ENCODE measurements at places on chromosomes 2 and 18. TPM values are rescaled to one million over a fixed set of nuclear protein-coding genes. Genes with fewer than 3 reads are reported as not detected.
A peak's percentile ranks its signal among the peaks of the same experiment; 100 is the strongest.

DNA sequence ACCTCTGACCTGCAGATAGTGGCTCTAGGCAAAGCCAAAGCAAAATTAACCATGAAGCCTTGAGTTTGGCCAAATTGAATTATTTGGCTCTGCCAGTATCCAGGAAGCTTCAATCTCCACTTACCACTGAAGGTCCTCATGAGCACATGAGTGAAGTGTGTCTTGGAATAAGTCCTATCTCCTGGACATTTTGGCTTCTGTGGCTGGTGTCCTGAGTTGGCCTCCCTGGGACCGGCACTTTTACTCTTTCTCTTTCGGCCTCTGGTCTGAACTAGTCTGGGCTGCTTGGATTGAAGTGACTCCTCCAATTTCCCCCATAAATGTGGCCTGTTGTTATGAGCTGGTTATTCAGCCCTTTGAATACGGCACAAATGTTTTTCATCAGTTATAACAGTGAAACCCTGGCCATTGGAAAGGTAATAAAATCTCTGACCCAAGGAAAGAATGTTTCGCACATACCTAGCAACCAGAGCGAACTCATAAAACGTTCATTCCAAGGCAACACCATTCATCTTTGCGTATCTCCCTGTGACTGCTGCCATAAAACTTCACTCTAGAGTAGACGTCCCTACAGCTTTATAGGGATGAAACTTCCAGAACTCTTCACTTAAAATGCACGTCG is 216.4 kb downstream of the LPIN1 start:
- DNase-seq, result no peak
- no peaks in the 10 kb centered on the region for H3K4me1 ChIP-seq

DNA sequence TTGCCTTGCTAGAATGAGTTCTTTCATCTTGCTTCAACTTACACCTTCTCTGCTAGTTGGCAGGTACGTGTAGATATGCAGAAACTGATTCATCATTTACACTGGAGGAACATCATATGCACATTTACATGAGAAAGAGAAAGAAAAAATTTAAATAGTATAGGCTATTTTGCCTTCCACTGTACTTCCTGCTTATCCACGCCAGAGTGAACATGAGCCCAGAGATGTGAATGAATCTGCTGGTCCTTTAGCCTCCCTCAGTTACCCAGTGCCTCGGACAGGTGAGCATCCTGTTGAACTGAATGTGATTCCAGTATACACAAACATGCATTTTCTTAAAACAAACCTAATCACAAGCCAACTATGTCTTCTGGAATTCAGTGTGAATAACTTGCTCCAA is 83.6 kb downstream of the SESTD1 start:
- H3K27ac ChIP-seq, result peak overlapping the region; percentile 9
- H3K36me3 ChIP-seq, result no peaks in the 10 kb centered on the region
- H3K4me1 ChIP-seq, result peaks cover 12% of the 10 kb centered on the region
- H3K4me3 ChIP-seq, result no peak overlapping the region
- H3K27me3 ChIP-seq, result no peaks in the 10 kb centered on the region

DNA sequence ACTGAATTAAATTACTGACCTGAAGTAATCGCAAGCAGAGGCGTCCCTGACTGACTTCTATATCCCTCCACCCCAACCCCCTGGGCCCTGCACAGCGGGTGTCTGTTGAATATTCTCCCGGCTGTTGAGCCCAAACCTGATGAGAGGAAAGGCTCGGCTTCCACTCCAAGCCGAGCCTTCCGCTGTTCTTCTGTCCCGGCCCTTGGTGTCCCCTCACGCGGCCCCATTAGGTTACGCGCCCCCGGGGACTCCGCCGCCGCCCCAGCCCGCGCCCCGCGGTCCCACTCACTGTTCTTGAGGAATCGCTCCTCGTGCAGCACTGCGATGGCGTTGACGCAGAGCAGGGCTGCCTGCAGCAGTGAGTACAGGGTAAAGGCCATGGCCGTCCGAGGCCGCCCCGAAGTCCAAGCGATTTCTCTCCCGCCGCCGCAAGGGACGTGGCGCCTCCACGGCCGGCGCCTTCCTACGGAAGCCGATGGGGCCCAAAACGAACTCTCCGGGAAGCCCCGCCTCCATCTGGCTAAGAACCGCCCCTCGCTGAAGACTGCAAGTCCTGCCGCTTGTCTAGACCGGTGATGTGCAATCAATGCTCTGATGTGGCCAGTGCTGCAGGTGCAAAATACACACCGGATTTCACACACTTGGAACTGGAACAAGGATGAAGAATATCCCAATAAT is at the start of gene IER3IP1:
IER3IP1 (minus strand) TSS at position 467 of the 678 bp plus-strand sequence; CDS start at position 380, 87 bp downstream.
- DNase-seq, result peak; percentile 94
- no peaks in the 10 kb centered on the region for H3K27me3 ChIP-seq
- peak within 1 kb of the TSS; percentile 82 for H3K4me3 ChIP-seq
- peak within 1 kb of the TSS; percentile 73 for H3K27ac ChIP-seq
- peaks cover 4% of the 10 kb centered on the region for H3K4me1 ChIP-seq
- H3K36me3 ChIP-seq, result peaks cover 2% of the 10 kb centered on the region

GRCh38 chr2:240455647-240456446 is 20.4 kb downstream of the GPC1 start:
- no peak overlapping the region for H3K4me3 ChIP-seq
- H3K4me1 ChIP-seq, result peaks cover 50% of the 10 kb centered on the region
- H3K36me3 ChIP-seq, result no peaks in the 10 kb centered on the region
- H3K27ac ChIP-seq, result no peak overlapping the region

- no peaks in the 10 kb centered on the region for H3K36me3 ChIP-seq
- no peaks in the 10 kb centered on the region for H3K27me3 ChIP-seq
- no peaks in the 10 kb centered on the region for H3K4me1 ChIP-seq
- DNase-seq, result no peak
- H3K4me3 ChIP-seq, result no peak overlapping the region
These were observed 38.2 kb upstream of the PNO1 start for GRCh38 chr2:68119504-68119903.

DNA sequence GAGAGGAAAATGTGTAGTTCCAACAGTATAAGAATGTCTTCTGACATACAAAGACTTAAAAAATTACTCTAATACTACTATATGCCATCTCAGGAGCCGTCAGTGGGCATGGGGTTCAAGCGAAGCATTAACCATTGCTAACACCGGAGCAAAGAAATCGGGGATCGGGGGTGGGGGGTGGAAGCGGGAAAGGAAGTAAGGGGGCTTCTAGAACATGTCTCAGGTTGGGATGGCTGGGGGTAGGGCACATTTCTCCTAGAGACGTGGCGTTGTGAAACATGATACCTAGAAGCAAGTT is 702 bp downstream of the LMAN1 start:
- peak overlapping the region; percentile 84 for H3K4me3 ChIP-seq
- DNase-seq, result no peak
- H3K27ac ChIP-seq, result peak overlapping the region; percentile 83

GRCh38 chr2:176556373-176556772 is 287.1 kb downstream of the MTX2 start:
- no peaks in the 10 kb centered on the region for H3K4me1 ChIP-seq
- peaks cover 7% of the 10 kb centered on the region for H3K27me3 ChIP-seq
- H3K4me3 ChIP-seq, result no peak overlapping the region
- H3K36me3 ChIP-seq, result no peaks in the 10 kb centered on the region
- H3K27ac ChIP-seq, result no peak overlapping the region

GRCh38 chr2:11377928-11378545 is 33.6 kb upstream of the ROCK2 start:
- H3K4me1 ChIP-seq, result peaks cover 6% of the 10 kb centered on the region
- no peaks in the 10 kb centered on the region for H3K36me3 ChIP-seq
- no peak for DNase-seq
- no peak overlapping the region for H3K27ac ChIP-seq
- H3K27me3 ChIP-seq, result no peaks in the 10 kb centered on the region
- H3K4me3 ChIP-seq, result no peak overlapping the region

DNA sequence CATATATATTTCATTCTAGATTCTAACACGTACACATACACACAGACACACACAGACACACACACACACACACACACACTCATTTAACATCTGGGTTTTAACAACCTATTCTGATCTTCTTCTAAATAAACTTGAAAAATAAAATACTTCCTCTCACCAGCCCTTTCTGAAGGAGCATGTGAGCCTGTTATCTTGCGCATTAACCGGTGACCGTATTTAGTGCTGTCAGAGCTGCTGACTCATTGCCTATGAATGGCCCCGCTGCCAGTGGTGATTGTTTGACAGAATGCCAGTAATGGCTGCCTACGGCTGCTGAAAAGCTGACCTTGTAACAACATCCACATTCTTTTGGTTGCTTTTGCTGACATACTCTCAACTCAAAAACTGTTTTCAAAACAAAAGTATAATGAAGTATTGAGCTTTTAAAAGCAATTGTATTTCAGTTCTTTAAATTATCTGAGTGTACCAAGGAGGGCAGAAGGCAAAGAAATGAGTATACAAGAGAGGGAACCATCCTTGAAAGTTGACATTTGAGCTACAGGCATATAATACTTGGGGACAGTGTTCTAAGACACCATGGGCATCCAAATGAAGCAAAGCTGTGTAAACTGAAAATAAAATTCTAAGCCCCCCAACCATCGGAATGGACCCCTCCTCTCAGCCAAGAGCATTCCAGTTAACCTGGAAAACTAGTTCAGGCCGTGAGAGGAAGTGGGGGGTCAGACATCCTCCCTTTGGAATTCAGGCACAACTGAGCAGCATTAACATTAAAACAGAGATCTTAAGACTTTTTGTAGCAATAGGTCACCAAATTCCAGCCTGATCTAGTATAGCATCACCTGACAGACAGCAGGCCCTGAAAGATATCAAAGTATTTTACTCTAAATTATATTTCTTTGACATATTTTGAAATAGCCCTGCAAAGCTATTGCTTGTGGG is 50.2 kb upstream of the DTNA start:
- peak overlapping the region; percentile 16 for H3K4me3 ChIP-seq
- no peaks in the 10 kb centered on the region for H3K36me3 ChIP-seq
- H3K27ac ChIP-seq, result peak overlapping the region; percentile 82
- peaks cover 26% of the 10 kb centered on the region for H3K4me1 ChIP-seq

- peak within 1 kb of the TSS; percentile 77 for H3K4me3 ChIP-seq
- H3K36me3 ChIP-seq, result peaks cover 16% of the 10 kb centered on the region
- peak within 1 kb of the TSS; percentile 88 for H3K27ac ChIP-seq
- no peaks in the 10 kb centered on the region for H3K4me1 ChIP-seq
- DNase-seq, result peak; percentile 95
These were observed at the start of gene TXNDC9 for GRCh38 chr2:99335911-99336803. Gene TXNDC9, minus strand, starts transcription at chr2:99336333. Its CDS starts 3,123 bp downstream, at chr2:99333210.

GRCh38 chr18:38940863-38941531 is 1375.4 kb upstream of the CELF4 start:
- no peak for DNase-seq
- H3K4me1 ChIP-seq, result no peaks in the 10 kb centered on the region
- H3K27ac ChIP-seq, result no peak overlapping the region
- H3K36me3 ChIP-seq, result peaks cover 8% of the 10 kb centered on the region

Gene C2orf15
- polyA plus RNA-seq, result 3.0 TPM

Gene MERTK
- polyA plus RNA-seq, result 6.5 TPM

Gene COLEC11
- polyA plus RNA-seq, result 0.80 TPM

Gene FSIP2
- polyA plus RNA-seq, result 0.47 TPM

Gene C2orf78
- 0.89 TPM for polyA plus RNA-seq

All from H1 (cell line).